SW480 (cell line): ENCODE measurements at places on chromosomes 3 and 15.

DNA sequence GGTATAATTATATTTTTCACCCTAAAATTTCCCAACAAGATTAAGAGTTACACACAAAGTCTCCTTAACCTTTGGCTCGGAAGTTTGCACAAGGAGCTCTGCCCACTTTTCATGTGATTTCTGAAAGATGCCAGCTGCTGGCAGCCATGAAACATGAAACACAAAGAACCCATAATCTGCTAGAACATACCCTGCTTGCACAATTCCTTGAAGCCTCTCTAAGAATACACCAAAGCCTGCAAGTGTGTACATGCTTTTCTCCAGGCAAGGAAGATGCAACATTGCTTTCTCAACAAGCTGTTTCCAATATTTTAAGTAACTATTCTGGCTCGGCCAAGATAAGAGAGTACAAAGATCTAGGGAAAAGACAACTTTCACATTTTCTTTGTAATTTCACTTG, 182.0 kb upstream of the WNT5A start:
- DNase-seq = no peak

- no peak for DNase-seq
These were observed 46.6 kb downstream of the HHLA2 start for GRCh38 chr3:108342837-108343486.

DNA sequence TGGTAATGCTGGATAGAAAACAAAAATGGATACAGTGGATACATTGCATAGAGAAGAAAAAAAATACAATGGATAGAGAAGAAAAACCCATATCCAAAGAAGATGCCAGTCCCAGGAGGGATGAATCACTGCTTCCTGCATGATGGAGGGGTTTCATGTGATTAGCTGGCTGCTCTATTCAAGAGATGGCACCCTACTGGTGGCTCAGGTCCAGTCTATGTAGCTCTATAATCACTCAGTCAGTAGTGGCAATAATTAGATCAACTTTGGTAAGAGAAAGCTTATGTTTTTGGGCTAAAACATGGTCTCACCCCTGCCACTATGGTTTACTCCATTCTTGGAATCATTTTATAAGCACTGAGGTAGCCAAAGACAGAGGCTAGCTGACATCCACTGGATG, 33.7 kb upstream of the NOX5 start:
- DNase-seq = no peak

GRCh38 chr3:148772361-148772760, 55.2 kb upstream of the CPB1 start:
- no peak for DNase-seq

GRCh38 chr3:62843508-62843907, 31.7 kb downstream of the CADPS start:
- no peak for DNase-seq

DNA sequence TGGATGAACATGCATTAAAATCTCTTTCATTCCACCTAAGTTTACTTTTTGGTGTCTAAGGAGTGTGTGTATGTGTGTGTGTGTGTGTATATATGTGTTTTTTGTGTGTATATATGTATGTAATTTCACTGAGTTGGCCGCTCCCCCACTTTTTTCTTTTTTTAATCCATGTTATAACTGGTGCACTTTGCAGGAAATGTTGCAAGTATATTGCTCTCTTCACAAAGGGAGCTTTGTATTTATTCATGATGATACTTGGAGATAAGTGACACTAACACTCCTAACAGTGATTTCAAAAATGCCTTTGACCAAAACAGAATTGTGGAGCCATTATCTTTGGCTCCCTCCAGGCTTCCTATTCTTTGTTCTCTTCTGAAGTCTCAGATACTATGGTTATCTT, 95.8 kb downstream of the FNDC3B start:
- DNase-seq = peak; percentile 44
